ENCODE measurements at places on chromosomes 12 and 14.

GRCh38 chr14:23615856-23616255, 20.3 kb upstream of the DHRS2 start:
- no peak for DNase-seq

DNA sequence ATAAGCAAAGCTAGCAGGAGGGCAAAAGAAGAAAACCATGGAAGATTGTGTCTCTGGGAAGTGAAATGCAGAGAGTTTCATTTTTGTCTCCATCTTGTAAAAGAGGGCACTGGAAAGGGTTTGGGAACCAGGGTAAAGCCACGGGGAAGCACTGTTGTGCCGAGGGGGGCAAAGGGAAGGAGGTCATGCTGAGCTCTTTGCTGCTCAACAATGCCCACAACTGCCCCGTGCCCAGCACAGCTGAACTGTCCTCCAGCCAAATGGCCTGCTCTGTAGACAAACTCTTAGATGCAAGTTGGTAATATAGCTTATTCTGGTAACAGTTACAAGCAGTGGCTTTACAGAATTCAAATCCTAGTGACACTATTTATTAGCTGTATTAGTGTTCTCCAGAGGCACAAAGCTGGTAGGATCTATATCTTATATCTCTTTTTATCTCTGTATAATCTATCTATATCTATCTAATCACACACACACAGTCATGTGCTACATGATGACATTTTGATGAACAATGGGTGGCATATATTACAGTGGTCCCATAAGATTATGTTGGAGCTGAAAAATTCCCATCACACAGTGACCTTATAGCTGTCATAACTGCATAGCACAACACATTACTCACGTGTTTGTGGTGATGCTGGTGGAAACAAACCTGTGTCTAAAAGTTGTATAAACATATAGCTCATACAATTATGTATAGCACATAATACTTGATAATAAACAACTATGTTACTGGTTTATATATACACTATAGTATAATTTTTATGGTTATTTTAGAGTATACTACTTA, 203.4 kb upstream of the DDHD1 start:
- DNase-seq = peak; percentile 29

DNA sequence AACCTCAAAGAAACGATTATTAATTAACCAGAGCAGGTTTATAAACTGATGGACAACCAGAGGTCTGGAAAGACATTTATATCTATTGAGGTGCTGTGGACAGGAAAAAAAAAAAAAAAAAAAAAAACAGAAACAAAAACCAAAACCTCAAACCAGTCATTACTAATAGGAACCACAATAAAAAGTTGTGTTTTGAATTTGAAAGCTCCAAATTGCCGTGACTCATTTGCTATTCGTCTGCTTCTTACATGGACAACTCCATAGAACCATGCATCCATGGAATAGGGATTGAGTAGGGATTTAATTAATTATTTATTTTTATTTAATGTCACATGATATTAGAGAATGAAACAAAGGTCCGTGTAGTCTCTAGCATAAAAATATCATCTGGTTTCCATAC, 134.1 kb upstream of the SSTR1 start:
- peak; percentile 62 for DNase-seq

- DNase-seq = no peak
Measured at GRCh38 chr14:65387628-65388027, 24.9 kb upstream of the FUT8 start.

- no peak for DNase-seq
Measured at GRCh38 chr14:52598568-52598967, 45.9 kb downstream of the GPR137C start.

- no peak for DNase-seq
Measured at GRCh38 chr12:113262710-113263109, 41.4 kb downstream of the TPCN1 start.

GRCh38 chr14:54229136-54229535, 167.7 kb upstream of the CDKN3 start:
- DNase-seq = no peak

DNA sequence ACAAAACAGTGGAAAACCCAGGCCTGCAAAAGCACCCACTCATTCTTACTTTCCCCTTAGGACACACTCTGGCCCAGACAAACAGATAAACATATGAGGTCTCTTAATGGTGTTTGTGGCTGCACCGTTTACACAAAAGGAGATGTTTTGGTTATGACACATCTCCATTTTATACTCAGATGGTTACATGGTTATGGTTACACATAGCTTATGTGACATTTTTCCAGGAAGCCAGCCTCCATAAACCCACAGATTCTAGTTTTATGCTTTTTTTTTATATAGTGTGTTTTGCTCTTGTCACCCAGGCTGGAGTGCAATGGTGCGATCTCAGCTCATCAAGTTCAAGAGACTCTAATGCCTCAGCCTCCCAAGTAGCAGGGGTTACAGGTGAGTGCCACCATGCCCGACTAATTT, 3.5 kb upstream of the KLRD1 start:
- DNase-seq = peak; percentile 78

- DNase-seq = peak; percentile 50
Measured at GRCh38 chr12:3820122-3820521, 53.1 kb downstream of the PARP11 start.

DNA sequence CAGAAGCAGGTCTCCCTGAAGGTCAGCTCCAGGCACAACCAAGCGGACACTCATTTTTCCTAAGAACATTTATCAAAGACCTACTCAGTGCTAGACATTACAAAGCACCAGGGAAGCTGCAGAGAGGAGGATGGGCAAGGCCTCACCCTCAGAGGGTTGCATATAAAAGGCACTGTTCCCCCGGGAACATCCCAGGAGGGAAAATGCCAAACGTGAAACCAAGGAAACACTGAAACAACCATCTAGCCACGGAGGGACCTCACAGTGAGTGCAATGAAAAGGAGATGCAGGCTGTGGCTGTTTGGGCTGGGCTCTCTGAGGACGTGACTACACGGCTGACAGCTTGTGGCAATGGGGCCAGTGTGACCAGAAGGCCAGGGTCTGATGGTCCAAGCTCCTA, 117.4 kb upstream of the VASH1 start:
- no peak for DNase-seq

DNA sequence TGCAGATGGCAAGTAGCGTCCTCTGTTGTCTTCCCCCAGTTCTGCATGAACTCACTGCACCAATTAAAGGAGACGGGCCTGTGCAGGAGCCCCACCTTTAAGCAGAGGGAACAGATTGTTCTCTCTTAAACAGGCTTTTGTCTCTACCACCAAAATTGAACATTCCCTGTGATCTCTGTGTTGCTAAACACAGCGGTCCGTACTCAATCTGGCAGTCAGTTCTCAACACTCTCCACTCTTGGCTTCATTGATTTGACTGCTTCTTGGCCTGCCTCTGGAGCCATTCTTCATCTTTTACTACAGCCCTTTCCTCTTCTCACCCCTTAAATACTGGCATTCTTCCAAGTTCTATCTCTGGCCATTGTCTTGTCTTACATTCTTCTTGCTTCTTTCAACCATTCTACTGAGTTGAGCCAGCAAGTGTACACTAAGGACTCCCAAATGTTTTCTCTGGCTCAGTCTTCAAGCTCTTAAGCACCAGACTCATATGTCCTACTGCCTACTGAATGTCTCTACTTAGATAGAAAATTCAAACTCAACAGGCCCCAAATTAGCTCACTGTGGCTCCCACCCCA, 8.0 kb upstream of the NT5DC3 start:
- no peak for DNase-seq

- no peak for DNase-seq
Measured at GRCh38 chr14:67280506-67280905, 39.3 kb downstream of the PALS1 start.

- DNase-seq = no peak
Measured at GRCh38 chr12:88931598-88931997, 351.3 kb upstream of the KITLG start.

DNA sequence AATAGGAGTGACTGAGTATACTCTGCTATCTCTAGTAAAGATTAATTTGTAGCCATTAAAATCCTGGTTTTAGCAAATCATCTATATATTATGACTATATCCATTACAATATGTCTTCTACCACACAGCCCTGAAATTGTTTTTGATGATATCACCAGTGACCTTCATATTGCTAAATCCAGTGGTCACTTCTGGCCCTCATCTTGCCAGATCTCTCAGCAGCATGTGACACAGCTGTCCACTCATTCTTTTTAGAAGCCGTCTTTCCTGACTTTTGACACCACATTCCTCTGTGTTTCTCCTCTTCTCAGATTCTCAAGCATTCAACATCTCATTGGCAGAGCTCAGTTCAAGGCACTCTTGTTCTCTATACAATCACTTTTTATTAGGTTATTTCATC, 54.9 kb downstream of the CPNE8 start:
- DNase-seq = no peak

GRCh38 chr12:68733661-68734071, 12.3 kb upstream of the SLC35E3 start:
- DNase-seq = peak; percentile 83

DNA sequence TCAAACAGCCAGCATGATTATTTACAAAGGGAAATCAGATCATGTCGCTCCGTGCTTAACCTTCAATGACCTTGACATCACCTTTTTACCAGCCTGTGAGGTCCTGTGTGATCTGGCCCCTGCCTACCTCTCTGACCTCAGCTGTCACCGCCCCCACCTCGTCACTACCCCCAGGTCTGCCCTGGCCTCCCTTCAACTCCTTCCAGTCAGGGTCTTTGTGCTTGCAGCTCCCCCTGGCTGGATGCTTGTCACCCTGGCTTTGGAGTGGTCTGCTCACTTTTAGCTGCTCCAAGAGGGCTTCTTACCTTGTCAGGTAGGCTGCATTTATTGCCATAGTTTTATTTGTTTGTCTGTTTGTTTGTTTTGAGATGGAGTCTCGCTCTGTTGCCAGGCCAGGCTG, 8.2 kb upstream of the MAX start:
- DNase-seq = no peak

- no peak for DNase-seq
Measured at GRCh38 chr14:55835985-55836384, 256.0 kb downstream of the KTN1 start.

DNA sequence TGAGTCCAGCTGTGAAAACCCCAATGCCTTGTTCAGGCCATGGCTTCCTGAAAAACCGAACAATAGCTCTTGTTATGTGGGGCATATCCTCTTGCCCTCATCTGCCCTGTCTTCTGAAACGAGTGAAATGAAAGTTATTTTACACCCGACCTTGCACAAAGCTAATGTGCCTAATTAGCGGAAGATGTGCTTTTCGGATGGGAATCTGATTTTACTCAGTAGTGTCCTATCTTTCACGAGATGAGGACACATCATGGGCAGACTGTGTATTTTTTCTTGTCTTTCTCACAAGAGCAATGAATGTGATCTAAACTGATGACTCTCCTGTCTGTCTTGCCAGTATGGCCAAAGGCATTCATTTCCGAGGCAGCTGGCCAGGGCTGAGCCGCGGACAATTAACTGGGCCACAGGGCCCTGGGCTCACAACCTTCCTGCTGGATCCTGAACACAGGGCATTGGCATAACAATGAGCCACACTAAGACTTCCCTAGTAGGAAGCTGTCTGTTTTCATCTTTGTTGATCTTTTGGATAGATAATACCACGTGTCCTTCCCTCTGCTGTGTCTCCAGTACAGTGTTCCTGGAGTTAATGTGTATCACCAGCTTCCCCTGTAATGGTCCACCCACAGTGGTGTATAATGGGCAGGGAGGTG, 86.0 kb upstream of the HIF1A start:
- DNase-seq = peak; percentile 77

DNA sequence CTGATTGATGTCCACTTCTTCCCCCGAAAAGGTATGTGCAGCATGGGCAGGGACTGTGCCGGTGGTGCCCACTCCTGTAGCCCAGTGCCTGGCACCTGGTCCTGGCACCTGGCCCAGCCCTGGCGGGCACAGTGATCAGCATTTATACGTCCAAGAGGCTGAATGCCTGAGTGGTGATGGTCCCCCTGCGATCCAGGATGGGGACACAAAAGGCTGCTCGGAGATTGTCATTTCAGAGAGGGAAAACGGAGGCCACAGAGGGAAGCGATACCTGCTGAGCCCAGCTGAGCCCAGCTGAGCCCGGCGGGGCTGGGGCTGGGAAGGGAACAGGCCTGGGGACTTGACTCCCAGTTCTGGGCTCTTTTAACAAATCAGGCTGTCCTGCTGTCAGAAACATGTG, 55.8 kb downstream of the PRIMA1 start:
- no peak for DNase-seq

DNA sequence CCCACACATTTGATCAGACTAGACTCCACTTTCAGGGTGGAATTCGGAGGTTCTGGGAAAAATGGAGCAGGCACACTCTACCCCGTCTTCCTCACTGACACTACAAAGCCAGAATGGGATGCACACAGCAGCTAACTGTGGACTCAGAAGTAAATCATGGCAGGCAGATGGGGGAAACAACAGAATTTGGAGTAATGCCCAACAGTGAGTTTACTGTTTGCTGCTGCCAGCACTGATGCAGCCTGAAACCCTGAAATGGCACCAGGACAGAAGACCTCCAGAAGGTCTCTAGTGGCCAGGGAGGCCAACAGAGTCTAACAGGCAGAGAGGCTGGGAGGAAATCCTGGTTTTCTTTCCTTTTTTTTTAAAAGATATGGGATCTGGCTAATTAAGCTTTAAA, 24.6 kb downstream of the KCTD10 start:
- no peak for DNase-seq

DNA sequence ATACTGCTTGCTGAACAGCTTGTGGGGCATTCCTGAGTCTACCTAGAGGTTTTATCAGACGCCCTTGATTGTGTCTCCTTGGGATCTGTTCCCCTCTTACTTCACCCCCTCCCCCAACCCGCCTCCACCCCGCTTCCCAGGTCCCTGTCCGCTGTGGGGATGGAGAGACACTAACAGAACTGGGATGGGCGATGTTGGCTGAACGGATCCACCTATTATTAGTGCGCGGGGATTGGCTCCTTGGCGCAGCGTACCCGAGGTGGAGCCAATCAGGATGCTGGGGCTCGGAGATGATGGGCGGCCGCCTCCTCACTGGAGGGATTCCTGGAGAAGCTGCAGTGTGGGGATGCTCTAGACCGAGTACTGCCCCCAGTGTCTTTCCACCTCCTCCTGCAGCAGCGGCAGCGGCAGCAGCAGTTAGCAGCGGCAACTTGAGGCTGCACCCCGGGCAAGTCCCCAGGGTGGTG, at the start of gene SYT1:
TSS of gene SYT1 (plus strand) at position 372 of the 467 bp plus-strand sequence.
- DNase-seq = peak; percentile 87

GRCh38 chr12:59486827-59487226, 109.0 kb upstream of the SLC16A7 start:
- DNase-seq = peak; percentile 50

- DNase-seq = no peak
Measured at GRCh38 chr14:33805593-33805992, 145.3 kb downstream of the EGLN3 start.

GRCh38 chr12:132568826-132569480, 41.4 kb downstream of the LRCOL1 start:
- DNase-seq = no peak

GRCh38 chr14:87002776-87003175, 990.2 kb downstream of the GALC start:
- DNase-seq = no peak

Measured in EL (cell line).